NCI-H2171 treated with DMSO at 0.1 percent for 48 hours (cell line): ENCODE measurements at places on chromosomes 6 and 20.

- DNase-seq: no peak
Measured at GRCh38 chr20:21450572-21450971, 53.2 kb upstream of the NKX2-4 start.

DNA sequence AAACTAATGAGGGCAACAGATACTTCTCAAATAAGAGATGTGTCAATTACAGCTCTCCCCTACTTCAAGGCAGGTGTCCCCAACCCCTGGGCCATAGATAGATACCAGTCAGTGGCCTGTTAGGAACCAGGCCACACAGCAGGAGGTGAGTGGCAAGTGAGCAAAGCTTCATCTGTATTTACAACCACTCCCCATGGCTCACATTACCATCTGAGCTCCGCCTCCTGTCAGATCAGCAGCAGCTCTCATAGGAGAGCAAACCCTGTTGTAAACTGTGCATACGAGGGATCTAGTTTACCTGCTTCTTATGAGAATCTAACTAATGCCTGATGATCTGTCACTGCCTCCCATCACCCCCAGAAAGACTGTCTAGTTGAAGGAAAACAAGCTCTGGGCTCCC is 422.1 kb downstream of the GJA1 start:
- no peak for DNase-seq

- no peak for DNase-seq
Measured at GRCh38 chr20:32845786-32846185, 12.9 kb upstream of the EFCAB8 start.

DNA sequence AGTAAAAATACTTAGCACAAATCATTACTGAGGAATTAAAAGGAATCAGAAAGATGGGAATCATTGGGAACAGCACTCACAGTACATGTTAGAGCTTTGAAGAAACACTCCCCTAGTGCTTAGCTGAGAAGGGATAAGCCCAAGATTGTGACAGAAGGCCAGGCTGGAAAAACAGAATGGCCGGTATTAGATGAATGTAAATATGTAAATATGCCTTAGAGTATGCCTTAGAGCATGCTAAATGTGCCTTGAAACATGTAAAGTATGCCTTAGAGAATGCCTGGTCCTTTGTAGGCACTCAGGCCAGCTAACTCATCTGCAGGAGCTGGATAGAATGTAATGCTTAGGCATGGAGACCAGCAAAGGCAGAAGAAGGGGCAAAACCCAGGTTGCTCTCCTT is 10.6 kb upstream of the TENT5A start:
- no peak for DNase-seq

- no peak for DNase-seq
Measured at GRCh38 chr20:37278966-37279590, 10.4 kb upstream of the MANBAL start.

GRCh38 chr20:1323830-1324597 is 4.9 kb downstream of the SDCBP2 start:
- DNase-seq: no peak

DNA sequence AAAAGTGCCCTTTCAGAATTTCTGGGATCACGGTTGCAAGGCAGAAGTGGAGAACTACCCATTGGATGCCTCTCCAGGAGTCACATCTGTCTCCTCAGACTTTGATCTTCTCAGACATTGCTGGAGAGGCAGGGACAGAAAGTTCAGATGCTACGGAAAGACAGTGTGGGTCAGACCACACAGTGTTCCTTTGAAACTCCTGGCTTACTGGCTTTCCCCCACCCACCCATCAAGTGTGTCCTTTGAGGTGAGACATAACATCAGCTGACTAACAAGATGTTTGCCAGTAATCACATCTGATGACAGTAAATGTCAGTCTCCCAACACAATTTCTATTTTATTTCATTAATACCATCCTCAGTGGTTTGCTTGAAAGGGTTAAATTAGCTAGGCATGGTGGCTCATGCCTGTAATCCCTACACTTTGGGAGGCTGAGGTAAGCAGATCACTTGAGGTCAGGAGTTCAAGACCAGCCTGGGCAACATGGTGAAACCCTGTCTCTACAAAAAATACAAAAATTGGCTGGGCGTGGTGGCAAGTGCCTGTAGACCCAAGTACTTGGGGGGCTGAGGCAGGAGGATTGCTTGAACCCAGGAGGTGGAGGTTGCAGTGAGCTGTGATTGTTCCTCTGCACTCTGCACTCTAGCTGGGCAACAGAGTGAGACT is 67.2 kb upstream of the SNX9 start:
- no peak for DNase-seq

- DNase-seq: no peak
Measured at GRCh38 chr6:142841915-142842314, 103.1 kb downstream of the HIVEP2 start.

- DNase-seq: no peak
Measured at GRCh38 chr6:71933881-71934280, 47.5 kb downstream of the RIMS1 start.

GRCh38 chr6:70666706-70667105 is 977 bp upstream of the SMAP1 start:
- no peak for DNase-seq

GRCh38 chr20:15609921-15610320 is 963.3 kb downstream of the KIF16B start:
- no peak for DNase-seq

DNA sequence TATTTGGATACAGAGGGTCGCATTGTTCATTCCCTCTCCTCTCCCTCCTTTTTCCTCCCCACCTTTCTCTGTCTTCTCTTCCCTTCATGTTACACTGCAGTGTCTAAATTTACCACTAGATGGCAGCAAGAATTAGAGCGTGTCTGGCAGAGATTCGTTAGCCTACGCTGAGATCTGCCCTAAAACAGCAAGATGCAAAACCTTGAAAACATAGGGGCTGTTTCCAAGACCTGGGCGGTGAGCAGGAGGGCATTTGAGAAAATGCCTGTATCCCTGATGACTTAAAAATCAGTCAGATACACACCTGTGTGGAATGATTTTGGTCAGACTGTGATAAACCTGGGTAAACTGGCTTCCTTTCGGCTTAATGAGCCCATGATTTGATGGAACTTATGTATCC is 101.5 kb upstream of the ISM1 start:
- peak; percentile 83 for DNase-seq

- DNase-seq: peak; percentile 7
Measured at GRCh38 chr6:149043476-149044130, 273.9 kb upstream of the TAB2 start.

- DNase-seq: no peak
Measured at GRCh38 chr6:121965739-121966138, 433.7 kb upstream of the HSF2 start.

- DNase-seq: peak; percentile 72
Measured at GRCh38 chr6:43628393-43629103, 516 bp downstream of the GTPBP2 start.

DNA sequence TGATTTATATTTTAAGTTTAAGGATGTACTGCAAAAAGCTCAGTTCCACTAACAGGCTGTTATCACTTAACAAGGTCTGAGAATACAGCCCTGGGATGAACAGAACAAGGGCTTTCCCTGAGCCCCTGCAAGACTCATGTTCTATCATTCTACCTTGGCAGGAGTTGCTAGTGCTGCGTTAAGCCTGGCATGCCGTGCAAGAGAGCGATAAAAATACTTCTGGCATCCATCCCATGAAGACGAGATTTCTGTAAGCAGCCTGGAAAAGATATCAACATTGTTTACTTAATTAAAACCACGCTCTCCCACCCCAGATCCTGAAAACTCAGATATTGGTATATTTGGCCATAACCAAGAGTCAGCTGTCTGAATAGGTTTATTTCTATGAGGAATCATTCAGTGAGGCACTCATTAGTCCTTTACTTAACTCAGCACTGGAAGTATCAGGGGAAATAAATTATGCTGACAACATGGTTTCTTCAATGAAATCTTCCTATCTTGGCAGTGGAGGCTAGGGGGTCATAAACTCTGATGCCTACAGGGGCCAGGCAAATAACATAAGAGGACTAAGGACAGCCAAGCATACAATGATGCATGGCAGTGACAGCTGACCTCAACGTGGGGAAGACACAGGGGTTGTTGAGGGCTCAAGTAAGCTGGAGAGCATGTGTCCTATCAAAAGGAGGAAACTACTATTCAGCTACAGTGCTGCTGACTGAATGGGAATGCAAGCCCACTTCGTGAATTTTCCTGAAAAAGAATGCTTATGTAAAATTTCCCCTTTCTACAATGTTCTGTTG is 37.6 kb upstream of the LYRM2 start:
- no peak for DNase-seq

- no peak for DNase-seq
Measured at GRCh38 chr20:62916703-62917476, 9.4 kb downstream of the DIDO1 start.

GRCh38 chr6:72554761-72555221 is 67.1 kb upstream of the KCNQ5 start:
- DNase-seq: no peak

DNA sequence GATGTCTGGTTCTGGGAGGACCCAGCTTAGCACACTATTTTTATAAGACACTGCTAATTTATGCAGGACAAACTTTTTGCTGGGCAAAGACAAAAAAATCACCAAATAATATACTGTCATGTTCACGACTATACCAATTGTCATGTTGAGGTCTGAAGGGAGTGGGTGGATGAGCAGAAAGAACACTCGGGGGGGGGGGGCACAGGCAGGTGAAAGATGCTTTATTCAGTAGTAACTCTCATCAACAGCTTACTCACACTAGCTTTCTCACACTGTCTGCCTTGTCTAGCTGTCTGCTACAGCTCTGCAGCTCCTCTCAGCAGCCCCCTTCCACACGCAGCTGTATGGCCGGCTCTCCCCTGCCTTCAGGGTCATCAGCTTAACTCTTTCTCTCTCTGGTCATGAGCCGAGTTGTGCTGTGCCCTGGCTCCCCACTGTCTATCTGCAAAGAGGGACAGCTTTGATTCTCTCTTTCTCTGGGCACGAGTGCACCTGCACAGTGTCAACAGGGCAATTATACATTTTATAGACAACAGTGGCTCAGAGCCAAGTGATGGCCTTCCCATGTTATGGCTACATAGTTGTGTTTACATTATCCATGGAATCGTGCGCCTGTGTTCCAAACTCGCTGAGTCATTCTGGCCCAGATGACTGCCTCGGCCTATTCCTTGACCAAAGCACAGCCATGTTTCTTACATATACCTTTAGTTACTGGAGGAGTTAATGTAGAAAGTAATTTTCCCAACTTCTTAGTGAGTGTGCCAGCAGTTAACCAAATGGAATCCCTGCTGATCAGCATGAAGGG is 187.7 kb upstream of the PRSS16 start:
- DNase-seq: no peak

GRCh38 chr6:4870821-4871494 is 94.8 kb downstream of the CDYL start:
- no peak for DNase-seq

- no peak for DNase-seq
Measured at GRCh38 chr6:52514514-52514913, 62.3 kb downstream of the TRAM2 start.

- no peak for DNase-seq
Measured at GRCh38 chr20:36773107-36773596, 411 bp downstream of the DSN1 start.

- DNase-seq: no peak
Measured at GRCh38 chr6:17714177-17714576, 7.5 kb upstream of the NUP153 start.

DNA sequence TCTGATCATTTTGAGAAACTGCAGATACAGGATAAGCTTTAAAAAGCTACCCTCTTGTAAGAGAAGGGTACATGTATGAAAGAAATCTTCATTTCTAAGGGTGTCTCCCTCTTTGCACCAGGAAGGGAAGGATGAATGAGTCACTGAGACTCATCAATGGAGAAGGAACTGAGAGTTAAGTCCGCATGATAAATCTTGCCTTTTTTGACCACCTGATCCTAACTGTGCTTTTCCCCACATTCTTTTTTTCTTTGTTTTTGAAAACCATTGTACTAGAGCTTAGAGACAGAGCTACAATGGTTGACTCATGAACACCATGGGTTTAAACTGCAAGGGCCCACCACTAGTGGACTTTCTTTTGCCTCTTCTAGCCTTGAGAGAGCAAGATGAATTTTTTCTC is 353.0 kb upstream of the RGS17 start:
- DNase-seq: no peak

DNA sequence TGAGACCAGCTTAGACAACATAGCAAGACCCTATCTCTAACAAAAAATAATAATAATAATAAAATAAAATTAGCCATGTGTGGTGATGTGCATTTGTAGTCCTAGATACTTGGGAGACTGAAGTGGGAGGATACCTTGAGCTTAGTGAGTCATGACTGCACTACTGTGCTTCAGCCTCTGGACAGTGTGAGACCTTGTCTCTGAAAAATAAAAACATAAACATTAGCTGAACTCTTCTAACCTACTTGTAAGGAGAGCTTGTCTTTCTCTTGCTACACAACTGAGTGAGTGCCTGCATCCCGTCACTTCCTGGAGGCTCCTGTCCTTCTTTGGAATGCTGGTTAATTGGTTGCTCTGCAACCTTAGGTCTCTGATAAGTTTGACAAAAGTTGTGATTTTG is 5.1 kb upstream of the DBNDD2 start:
- DNase-seq: no peak

DNA sequence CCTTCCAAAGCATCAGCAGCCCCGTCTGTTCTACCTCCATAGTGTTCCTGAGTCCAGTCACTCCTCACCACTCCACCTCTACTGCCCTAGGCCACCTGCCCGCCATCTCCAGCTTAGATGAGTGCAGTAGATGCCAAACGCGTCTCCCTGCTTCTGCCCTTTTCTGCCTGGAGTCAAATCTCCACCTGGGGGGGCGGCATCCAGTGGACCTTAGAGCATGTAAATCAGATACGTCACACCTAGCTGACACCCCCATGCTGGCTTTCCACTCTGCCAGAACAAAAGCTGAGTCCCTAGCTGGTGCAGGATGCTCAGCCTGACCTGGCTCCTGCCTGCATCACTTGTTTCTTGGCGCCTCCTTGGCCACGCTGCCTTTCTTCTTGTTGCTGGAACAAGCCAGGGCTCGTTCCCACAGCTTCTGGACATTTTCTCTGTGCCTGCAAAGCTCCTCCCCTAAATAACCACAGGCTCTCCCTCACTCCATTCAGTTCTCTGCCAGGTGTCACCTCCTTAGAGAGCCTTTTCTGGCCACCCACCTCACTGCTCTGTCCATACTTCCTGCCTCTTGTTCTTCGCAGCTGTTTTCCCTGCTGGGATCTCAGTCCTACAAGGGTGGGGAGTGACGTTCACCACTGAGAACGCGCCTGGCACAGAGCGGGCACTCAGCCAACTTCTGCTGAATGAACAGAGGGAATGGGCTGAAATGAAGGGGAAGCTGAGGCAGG is 5.8 kb downstream of the DDR1 start:
- DNase-seq: no peak

- DNase-seq: no peak
Measured at GRCh38 chr6:2307799-2308198, 62.4 kb upstream of the GMDS start.

GRCh38 chr20:2005359-2005758 is 11.5 kb upstream of the PDYN start:
- DNase-seq: no peak

GRCh38 chr20:50153500-50154377 is at the start of gene PEDS1:
TSS of gene PEDS1 (minus strand) at chr20:50153723. CDS start at chr20:50153637, 86 bp downstream.
- peak; percentile 84 for DNase-seq

GRCh38 chr20:38216746-38217595 is 43.6 kb downstream of the KIAA1755 start:
- no peak for DNase-seq
